ENCODE measurements at places on chromosomes 3 and 15.

DNA sequence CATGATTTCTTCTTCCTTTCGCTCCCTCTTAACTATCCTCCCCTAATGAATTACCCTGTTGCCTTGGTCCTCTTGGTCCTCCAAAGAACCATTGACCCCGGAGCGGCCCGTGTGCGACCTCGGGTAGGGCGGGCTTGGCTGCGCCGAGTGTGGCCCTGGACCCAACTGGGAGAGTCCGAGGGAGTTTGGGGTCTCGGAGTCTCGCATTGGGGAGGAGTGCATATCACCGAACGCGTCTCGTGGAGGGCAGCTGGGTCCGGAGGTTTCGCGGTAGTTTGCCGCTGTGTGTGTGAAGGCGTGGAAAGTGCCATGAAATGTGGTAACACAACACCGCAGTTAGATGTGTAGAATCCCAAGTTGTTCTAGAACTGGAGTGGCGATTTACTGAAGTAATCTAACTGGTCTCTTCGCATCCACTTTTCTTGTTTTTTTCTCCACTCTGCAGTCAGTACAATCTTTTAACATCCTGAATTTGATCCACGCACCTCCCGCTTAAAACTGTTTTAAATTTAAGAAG is 363 bp downstream of the GTF2E1 start:
- no peak for DNase-seq

GRCh38 chr15:71730277-71731144 is 79.8 kb upstream of the NR2E3 start:
- no peak for DNase-seq

GRCh38 chr3:181578743-181579142 is 133.0 kb upstream of the SOX2 start:
- no peak for DNase-seq

- DNase-seq: no peak
Observed at GRCh38 chr15:36544518-36545466, 34.6 kb upstream of the CDIN1 start.

DNA sequence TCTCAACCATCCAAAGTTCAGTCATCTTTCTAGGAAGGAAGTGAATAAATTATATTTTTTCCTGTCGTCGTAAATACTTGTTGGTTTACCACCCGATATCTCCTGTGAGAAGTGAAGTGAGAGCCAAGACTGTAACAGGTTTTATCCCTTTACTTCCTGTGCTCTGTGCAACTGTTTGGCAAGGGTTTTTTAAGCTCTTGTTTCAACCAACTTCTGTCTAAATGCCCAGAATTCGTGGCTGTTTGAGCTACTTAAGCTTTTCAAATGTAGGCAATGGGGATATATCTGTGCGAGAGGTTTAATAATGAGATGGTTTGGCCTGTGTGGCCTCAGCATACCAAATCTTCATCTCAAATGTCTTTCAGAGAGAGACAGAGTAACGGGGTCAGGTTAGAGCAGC is 134.7 kb downstream of the LRTM1 start:
- DNase-seq: no peak

DNA sequence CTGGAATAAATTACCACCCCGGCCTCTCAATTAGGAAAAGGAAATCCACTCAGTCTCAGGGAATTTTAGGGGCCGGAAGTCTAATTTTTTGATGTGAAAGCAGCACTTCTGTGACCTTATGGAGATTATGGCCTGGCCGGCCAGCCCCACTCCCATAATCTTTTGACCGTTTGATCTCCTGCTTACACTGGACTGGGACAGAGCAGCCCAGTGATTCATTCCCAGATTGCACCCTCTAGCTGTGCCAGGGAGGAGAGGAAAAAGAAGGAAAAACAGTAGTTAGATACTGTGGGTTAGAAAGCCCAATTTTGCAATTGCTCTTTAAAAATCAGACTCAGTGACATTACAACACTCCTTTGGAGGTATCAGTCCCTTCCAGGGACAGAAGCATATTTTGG is 32.4 kb downstream of the GJD2 start:
- no peak for DNase-seq

GRCh38 chr15:91881569-91882297 is 28.2 kb downstream of the SLCO3A1 start:
- no peak for DNase-seq

GRCh38 chr15:77023576-77024272 is 28.8 kb downstream of the PSTPIP1 start:
- no peak for DNase-seq

DNA sequence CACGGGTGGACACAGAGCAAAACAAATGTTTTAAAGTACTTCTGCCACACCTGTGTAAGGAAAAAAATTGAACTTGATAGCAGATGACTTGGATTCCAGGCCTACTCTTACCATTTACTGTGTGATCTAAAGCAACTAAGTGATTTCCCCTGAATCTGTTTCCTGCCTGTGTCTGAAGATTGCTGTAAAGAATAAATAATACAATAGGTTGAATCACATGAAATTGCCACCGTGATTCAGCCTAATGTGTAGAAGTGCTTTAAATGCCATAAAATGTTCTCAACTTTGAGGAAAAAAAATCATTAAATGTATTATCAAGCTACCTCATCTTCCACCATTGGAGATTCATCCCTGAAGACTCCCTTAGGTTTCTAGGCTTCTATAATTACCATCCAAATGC is 27.6 kb upstream of the NUDT16 start:
- DNase-seq: no peak

GRCh38 chr15:89836267-89837133 is 21.8 kb upstream of the ANPEP start:
- DNase-seq: no peak

DNA sequence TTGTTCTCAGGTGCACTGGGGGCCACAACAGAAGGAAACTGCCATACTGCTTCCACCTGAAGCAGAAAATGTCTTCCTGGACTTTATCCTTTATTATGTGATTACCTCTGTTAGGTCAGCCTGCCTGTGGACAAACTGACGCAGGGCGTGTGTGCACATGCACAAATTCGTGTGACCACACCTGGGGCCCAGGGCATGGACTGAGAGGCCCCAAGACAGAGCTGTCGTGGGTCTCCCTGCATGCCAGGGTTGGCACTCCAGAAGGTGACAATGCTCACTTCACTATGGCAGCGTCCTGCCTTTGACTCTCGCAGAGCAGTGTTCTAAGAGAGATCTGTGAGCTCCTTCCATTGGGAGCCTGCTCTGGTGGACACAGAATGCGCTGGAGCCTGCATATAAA is 34.5 kb downstream of the CCDC12 start:
- DNase-seq: no peak

- no peak for DNase-seq
Observed at GRCh38 chr15:74234598-74234875, 1.6 kb upstream of the CCDC33 start.

- no peak for DNase-seq
Observed at GRCh38 chr3:156816091-156816793, 9.9 kb upstream of the LEKR1 start.
